ENCODE measurements at places on chromosomes 12 and 14.

GRCh38 chr12:28622406-28622805 is 432.1 kb downstream of the CCDC91 start:
- no peak for DNase-seq

GRCh38 chr12:125856896-125857295 is 791.7 kb downstream of the AACS start:
- no peak for DNase-seq

DNA sequence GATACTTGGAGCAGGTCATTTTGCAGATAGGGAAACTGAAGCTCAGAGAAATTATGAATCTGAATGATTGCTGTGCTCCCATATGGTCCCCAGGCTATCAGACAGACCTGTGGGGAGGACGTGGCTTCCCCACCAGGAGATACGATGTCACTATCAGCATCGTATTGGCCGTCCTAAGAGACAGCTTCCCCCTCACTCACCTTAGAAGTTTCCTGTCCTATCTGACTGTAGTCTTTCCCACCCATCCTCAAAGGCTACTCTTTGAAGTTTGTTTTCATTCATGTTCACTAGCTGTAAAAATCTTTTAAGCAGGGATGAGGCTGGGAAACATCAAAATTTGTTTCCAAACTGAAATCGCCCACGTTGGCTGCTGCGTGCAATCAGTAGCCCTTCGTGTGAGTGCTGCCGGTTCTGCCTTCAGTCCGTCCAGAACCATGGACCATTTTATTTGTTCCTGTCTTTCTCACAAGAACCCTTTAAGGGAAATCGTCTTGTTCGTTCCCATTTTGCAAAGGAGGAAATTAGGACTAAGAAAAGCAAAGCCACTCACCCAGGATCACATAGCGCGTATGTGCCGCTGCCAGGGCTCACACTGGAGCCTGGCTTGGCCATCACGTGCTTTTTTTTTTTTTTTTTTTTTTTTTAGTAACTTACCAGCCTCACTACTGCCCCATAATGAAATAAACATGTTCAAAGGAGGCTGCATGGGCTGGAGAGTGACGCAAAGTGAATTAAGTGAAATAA is 1.0 kb upstream of the KDM2B start:
- peak; percentile 46 for DNase-seq

- peak; percentile 59 for DNase-seq
Observed at GRCh38 chr12:120584343-120585149, 3.3 kb upstream of the POP5 start.

DNA sequence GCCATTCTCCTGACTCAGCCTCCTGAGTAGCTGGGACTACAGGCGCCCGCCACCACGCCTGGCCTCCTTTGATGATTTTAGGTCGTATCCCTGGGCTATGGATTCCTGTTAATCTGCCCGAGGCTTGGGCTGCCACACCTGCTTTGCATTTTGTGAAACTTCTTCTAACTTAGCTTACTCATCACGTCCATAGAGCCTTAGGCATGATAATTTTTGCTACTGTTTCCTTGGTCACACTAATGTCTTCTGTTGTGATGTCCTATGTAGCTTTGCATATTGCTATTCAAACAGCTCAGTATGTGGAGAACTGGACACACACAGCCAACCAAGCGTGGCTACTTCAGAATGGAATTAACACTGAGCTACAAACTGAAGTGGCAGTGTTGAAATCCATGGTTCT is 47.5 kb upstream of the DDX11 start:
- DNase-seq = no peak

All from Karpas-422 (cell line).